D341Med (cell line): ENCODE measurements at places on chromosomes 16 and 17.

DNA sequence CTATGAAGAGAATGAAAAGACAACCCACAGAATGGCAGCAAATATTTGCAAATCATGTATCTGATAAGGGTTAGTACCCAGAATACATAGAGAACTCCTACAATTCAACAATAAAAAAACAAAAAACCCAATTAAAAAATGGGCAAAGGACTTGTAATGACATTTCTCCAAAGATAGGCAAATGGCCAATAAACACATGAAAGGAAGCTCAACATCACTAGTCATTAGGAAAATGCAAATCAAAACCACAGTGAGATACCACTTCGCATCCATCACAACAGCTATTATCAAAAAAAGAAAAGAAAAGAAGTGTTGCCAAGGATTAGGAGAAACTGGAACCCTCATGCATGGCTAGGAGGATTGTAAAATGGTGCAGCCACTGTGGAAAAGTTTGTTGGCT, 45.1 kb upstream of the ARL6IP1 start:
- no peak for DNase-seq

DNA sequence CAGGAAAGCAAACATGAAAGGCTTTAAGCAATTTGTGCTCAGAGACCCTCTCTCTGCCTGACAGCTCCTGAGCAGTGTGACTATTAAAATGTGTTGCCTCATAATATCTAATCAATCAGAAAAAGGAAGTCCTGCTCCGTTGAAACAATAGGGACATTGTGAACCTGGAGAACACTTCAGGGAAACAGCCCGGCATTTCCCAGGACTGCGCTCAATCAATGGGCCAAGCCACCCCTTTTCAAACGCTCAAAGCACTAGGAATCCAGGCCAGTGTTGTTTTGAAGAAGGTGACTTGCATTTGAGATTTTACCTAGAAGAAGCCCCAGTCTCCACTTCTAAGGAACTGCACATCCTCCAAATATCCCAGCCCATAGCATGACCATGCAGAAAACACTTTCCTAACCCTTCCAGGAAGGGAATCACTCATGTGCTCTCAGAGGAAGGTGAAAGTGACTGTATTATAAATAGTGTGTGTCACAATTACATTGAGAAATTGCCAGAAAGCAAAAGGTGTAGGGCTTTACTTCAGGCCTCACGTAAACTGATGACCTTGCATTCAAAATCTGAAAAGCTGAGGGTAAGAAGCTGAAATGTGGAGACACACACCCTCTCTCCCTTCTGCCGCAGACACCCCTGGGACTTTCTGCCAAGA, 19.4 kb downstream of the CDRT4 start:
- no peak for DNase-seq

- no peak for DNase-seq
These were observed 55.0 kb upstream of the RASL10B start for GRCh38 chr17:35676441-35676840.

DNA sequence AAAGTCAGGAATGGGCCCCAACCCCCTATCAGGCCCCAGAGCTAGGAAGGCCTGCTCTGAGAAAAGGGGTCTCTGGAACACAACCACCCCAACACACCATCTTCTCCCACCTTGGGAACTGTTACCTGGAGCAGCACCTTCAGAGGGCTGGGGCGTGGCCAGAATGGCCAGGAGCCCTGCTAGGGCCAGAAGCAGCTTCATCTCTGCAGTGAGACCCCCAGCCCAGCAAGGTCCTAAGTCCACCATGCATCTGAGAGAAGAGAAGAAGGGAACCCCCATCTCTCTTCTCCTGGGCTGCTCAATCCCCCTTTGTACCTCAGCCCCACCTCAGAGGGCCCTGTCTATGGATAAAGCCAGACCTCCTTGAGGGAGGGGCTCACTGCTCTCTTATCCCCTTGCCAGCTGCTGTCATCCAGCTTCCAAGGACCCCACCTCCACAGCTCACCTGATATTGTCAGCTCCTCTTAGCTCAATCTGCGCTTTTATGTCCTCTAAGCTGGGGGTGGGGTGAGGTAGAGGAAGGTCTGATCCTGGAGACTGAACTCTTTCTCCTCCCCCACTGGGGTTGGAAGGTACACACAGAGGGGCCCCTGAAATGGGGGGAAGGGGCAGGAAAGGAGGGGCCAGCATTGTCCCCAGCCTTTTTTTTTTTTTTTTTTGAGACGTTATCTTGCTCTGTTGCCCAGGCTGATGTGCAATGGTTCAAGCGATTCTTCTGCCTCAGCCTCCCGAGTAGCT, at the start of gene MPO:
Gene MPO, minus strand, starts transcription at position 456 of the 738 bp plus-strand sequence. Its CDS starts 177 bp downstream, at position 279.
- peak; percentile 24 for DNase-seq

- no peak for DNase-seq
These were observed 10.2 kb upstream of the ETV4 start for GRCh38 chr17:43556292-43556691.

DNA sequence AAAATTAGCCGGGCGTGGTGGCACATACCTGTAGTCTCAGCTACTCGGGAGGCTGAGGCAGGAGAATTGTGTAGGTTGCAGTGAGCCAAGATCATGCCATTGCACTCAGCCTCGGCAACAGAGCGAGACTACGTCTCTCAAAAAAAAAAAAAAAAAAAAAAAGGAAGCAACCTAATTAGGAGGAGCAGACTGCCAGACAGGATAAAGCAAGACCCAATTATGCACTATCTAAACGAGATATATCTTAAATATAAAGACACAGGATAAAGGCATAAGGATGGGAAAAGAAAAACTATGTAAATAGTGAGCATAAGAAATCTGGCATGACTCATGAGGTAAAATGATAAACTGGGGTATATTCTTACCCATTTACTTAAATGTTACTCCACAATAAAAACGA, 4.9 kb downstream of the TXNDC11 start:
- DNase-seq, result no peak

DNA sequence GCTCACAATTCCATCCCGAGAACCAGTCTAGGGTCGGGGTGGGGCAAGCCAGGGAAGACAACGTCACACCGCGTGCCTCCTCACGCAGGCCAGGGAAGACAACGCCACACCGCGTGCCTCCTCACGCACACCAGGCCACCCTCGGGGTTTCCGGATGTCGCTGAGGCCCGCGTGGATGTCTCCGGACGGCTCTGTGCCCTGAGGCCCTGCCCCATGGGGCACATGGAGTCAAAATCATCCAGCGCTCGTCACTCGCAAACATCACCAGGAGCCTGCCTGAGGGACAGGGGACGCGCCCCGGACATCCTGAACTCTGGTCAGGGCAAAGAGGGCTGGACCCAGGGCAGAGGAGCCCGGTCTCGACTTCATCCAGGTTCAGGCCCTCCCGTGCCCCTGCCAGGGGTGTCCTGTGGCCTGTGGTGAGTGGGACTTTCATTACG, 3.7 kb downstream of the TMEM204 start:
- DNase-seq, result no peak

- no peak for DNase-seq
These were observed 594 bp upstream of the DNAJC7 start for GRCh38 chr17:42017866-42018200.

GRCh38 chr16:89618109-89618998, 4.9 kb downstream of the DPEP1 start:
- no peak for DNase-seq

GRCh38 chr16:4371357-4372000, at the start of gene VASN:
Gene VASN (plus strand): TSS chr16:4371848. CDS start chr16:4380878, 9,030 bp downstream.
- peak; percentile 97 for DNase-seq

- no peak for DNase-seq
These were observed 142.7 kb upstream of the GNAO1 start for GRCh38 chr16:56048425-56049105.

DNA sequence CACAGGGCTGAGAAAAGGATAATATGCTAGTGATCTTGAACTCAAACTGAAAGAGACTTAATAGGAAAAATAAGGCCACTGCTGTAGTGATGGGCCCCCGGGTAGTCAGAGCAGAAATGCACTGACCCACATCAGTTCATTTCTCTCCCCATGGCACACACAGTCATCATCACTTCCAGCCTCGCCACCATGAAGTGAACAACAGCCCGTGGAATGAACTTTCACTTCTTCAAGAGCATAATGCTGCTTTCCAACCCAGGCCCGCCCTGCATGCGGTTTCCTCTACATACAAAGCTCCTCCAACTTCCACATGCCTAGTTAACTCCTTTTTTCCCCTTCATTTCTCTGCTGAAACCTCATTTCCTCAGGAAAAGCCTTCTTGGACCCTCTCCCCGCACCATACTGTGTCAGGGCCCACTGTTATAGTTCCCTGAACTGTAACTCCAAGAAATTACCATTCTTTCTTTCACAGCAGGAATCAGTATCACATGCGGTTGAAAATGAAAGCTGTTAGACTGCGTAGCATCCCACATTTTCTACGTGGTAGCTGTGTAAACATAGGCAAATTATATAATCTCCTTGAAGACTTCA, 65.8 kb upstream of the SMIM36 start:
- no peak for DNase-seq

DNA sequence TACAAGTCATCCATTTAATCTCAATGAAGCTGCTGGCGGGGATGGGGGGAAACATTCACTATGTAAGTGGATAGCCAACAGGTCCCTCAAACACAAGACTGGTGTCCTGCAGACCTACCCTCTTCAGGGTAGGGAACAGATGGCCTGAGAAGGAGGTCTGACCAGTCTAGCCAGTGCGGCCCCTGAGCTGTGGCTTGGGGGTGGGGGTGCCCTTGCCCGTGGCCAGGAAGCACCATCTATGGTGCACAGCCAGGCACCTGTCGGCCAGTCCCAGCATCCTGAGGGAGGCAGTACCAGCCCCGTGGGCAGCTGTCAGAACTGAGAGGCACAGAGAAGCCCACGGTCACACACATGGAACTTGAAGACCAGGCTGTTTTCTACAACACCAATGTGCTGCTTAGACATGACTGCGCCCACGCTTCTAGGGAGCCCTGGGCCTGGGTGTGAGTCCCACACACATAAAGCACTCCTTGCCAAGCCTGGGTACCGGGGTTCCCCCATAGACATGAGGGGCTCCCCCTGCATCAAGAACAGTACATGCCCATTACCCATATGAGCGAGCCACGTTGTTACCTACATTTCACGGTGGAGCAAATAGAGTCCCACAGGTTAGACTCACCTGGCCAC, 40.9 kb downstream of the RMI2 start:
- no peak for DNase-seq

DNA sequence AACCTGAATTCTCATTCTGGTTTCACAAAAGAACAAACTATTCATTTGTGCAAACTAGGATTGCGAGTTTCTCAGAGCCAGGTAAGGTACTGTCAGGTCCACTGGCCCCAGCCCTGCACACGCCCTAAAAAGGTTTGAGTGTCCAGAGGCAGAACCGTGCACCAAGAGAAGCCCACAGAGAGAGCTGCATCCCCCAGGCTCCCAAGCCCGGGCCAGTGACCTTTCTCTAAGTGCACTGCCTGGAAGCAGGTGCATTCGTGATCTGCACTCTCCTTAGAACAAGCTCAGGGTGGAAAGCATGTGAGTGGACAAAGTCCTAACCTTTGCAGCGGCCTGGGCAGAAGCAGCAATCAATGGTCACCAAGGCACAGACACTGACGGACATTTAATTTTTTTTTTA, 26.8 kb downstream of the MEAK7 start:
- DNase-seq, result no peak

DNA sequence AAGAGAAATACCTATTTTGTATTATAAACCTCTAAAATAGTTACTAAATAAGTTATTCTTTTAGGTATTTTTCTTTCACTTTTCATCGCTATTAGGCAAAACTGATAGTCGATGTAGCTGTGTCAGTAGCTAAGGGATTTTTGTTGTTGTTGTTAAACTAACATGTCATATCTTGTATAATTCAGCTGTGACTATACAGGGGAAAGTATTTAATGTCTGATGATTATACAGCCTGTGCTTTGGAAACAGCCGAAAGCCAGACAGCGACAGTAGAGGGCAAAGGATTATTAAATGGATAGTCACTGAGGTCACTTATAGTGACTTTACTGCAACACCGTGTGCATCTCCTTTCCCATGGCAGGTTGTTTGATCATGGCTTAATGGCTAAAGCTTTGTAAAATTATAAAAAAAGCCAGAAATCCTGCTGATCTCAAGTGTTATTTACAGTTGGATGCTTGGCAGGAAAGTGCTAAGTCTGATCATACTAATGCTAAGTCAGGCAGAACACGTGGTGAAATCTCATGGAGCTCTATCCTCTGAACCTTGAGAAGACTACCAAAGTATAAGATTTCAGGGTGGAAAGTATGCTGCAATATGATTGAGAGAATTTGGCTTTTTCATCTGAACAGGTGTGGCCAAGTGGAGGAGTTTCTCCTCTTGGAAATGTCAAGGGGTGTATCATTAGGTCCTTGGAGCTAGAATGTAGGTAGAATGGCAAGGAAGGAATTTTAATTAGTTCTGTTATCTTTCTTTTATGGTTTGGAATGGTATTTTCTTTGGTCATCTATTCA, 88.4 kb downstream of the FTO start:
- no peak for DNase-seq

- DNase-seq, result no peak
These were observed 48.2 kb upstream of the CDC42EP4 start for GRCh38 chr17:73359987-73360410.

- no peak for DNase-seq
These were observed 9.7 kb upstream of the ARL5C start for GRCh38 chr17:39175695-39176093.

DNA sequence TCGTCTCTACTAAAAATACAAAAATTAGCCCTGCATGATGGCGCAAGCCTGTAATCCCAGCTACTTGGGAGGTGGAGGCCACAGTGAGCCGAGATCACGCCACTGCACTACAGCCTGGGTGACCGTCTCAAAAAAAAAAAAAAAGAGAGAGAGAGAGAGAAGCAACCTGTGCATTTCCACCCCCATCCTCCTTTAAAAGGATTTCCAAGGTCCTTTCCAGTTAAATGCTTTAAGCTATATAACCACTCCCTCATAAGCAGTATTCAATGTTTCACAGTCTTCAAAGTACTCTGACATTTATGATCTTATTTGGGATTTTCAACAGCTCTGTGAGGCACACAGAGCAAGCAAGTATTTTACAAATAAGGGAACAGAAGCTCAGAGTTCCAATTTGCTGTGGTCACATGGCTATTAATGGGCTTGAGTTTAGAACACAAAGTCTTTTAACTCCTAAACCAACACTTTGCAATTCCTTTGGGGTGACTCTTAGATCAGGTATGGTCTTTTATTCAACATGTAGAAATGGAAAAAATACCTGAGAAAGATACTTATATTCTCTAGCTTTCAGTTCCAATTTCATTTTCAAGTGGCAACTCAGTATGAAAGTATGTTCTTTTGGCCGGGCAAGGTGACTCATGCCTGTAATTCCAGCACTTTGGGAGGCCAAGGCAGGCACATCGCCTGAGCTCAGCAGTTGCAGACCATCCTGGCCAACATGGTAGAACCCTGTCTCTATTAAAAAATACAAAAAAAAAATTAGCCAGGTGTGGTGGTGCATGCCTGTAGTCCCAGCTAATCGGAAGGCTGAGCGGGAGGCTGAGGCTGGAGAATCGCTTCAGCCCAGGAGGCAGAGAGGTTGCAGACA, 31.3 kb downstream of the SPOP start:
- no peak for DNase-seq
